Pericardium fibroblast (primary cell): ENCODE measurements at places on chromosomes 5 and 9. TPM values are rescaled to one million over a fixed set of nuclear protein-coding genes. Genes with fewer than 3 reads are reported as not detected.

HAPLN1 gene
- total RNA-seq: 0.17 and 7.4 TPM in 2 replicates

NPM1 gene
- total RNA-seq: 790 and 1,144 TPM in 2 replicates

PCDHA9 gene
- not detected in 2 replicates for total RNA-seq

FOXI1 gene
- not detected in 2 replicates for total RNA-seq

IL3 gene
- not detected in 2 replicates for total RNA-seq

LRRC19 gene
- not detected in 2 replicates for total RNA-seq

CMBL gene
- total RNA-seq: 5.6 and 14.0 TPM in 2 replicates

GABRA1 gene
- not detected in 2 replicates for total RNA-seq

ADCY2 gene
- 1.4 TPM in 1 of 2 replicates, not detected in the other for total RNA-seq

HINT2 gene
- total RNA-seq: 14.8 and 17.4 TPM in 2 replicates

SPATA31C1 gene
- total RNA-seq: not detected in 2 replicates

TAF1L gene
- total RNA-seq: not detected in 2 replicates

CD180 gene
- total RNA-seq: 0.12 TPM in 1 of 2 replicates, not detected in the other

ARID3C gene
- total RNA-seq: 0.35 and 1.2 TPM in 2 replicates

PCDHA4 gene
- total RNA-seq: 0.23 TPM in 1 of 2 replicates, not detected in the other

IFNA21 gene
- total RNA-seq: not detected in 2 replicates

CLTB gene
- total RNA-seq: 97.5 and 140 TPM in 2 replicates

BTNL8 gene
- 1.2 TPM in 1 of 2 replicates, not detected in the other for total RNA-seq

FAM78A gene
- total RNA-seq: 1.7 and 2.0 TPM in 2 replicates

CTNND2 gene
- total RNA-seq: 2.6 TPM in 1 of 2 replicates, not detected in the other

FRMD3 gene
- 1.4 and 2.2 TPM in 2 replicates for total RNA-seq

DHFR gene
- total RNA-seq: 4.1 and 10.0 TPM in 2 replicates

WDR38 gene
- total RNA-seq: not detected in 2 replicates

ZNF366 gene
- total RNA-seq: 0.51 TPM in 1 of 2 replicates, not detected in the other

MLANA gene
- total RNA-seq: not detected in 2 replicates

IFNA2 gene
- total RNA-seq: not detected in 2 replicates

CNTNAP3 gene
- total RNA-seq: 2.8 and 3.6 TPM in 2 replicates

GPR150 gene
- total RNA-seq: 0.26 and 0.58 TPM in 2 replicates

KCNV2 gene
- total RNA-seq: not detected in 2 replicates

N4BP3 gene
- total RNA-seq: under 0.01 and 1.4 TPM in 2 replicates

TSSK1B gene
- not detected in 2 replicates for total RNA-seq

GRXCR2 gene
- not detected in 2 replicates for total RNA-seq
